ENCODE measurements at places on chromosomes 7 and 10.

- no peak overlapping the region for H3K4me3 ChIP-seq
- H3K27ac ChIP-seq: no peak overlapping the region
- H3K4me1 ChIP-seq: no peaks in the 10 kb centered on the region
- no peak for DNase-seq
- peaks cover 6% of the 10 kb centered on the region for H3K27me3 ChIP-seq
- H3K36me3 ChIP-seq: no peaks in the 10 kb centered on the region
Observed at GRCh38 chr7:137820677-137821420, 25.9 kb downstream of the DGKI start.

DNA sequence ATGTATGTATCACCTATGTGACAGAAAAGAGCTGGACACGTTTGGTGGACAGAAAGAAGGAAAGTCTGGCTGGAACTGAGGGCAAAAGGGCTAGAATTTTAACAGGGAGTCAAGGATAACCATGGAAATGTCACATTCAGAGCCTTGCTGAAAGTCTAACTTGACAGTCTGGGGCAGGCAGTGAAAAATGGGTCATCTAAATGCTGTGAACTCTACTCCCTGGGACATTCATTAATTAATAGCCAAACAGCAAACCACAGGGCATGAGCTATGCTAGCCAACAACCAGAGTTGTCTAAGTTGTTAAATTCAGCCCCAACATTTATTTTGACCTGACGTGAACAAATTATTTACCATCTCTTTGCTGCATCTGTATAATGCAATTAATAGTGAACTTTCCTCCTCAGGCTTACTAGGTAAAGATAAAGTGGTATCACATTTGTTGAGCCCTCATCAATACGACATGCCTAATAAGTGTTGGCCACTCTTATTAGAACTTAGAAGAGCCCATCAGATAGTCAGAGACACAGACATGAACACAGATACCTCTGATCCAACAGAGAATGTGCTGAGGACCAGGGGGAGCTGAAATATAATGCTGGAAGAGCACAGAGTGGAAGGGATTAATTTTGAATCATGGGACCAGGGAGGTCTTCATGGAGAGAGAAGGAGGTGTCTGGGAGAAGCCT is 109.9 kb downstream of the SORCS1 start:
- no peaks in the 10 kb centered on the region for H3K36me3 ChIP-seq
- no peaks in the 10 kb centered on the region for H3K4me1 ChIP-seq
- no peak overlapping the region for H3K4me3 ChIP-seq
- no peaks in the 10 kb centered on the region for H3K27me3 ChIP-seq
- no peak for DNase-seq

DNA sequence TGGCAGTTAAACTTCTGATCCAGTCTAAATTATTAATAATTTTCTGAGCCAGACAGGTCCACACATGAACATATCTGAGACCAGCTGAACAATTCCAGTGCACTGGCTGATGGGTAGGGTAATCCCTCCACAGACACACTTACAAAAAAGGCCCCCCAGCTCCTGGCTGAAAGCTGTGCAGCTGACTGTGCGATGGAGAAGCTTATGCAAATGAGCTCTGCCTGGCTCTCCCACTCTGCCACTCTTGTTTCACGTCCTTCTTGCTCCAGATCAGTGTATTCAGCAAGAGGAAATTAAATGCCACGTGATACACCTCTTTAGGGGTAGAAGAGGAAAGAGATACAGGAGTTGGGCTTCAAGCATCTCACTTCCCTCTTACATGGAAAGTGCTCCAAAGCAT is 76.4 kb upstream of the FEZF1 start:
- no peaks in the 10 kb centered on the region for H3K36me3 ChIP-seq
- H3K27ac ChIP-seq: no peak overlapping the region
- DNase-seq: no peak
- no peaks in the 10 kb centered on the region for H3K27me3 ChIP-seq

- no peak overlapping the region for H3K27ac ChIP-seq
- no peaks in the 10 kb centered on the region for H3K36me3 ChIP-seq
- no peak for DNase-seq
Observed at GRCh38 chr10:106301146-106301545, 863.4 kb downstream of the SORCS1 start.

- H3K27ac ChIP-seq: no peak overlapping the region
- H3K4me3 ChIP-seq: no peak overlapping the region
- DNase-seq: no peak
- no peaks in the 10 kb centered on the region for H3K4me1 ChIP-seq
Observed at GRCh38 chr10:71982269-71983178, 18.3 kb downstream of the CHST3 start.

DNA sequence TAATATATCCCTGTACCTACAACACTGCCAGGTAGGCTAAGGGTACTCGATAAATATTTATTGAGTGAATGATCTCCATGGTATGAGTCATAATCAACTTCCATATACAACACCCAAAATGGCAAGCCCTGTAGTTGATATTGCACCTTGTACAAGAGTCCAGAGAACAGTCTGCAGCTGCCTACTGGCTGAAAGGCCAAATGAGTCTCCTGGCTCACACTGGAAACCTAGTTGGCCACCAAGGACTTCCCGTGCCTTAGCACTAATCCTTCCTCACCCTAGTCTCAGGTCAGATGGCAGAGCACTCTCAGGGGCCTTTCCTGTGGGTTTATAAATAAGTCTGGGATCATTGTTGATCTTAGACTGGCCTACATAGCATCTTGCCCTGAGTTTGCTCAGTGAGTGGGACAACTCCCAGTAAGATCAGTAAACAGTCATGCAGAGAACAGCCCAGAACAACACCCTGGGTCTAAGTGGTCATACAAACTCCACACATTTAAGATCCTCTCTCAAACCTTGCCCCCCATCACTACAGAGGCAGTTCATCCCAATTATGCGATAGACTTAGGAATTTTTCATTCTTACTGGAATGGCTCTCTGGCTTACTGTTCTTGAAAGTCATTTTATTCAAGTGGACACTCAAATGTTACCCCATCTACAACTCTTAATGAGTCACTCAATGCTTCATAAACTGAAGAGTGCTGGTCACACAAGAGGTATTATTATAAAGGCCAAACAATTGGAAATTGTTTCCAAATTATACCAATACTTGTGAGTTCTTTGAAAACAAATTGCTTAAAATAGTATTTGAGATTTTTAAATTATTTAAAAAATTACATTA is 14.7 kb upstream of the SLC16A9 start:
- no peaks in the 10 kb centered on the region for H3K36me3 ChIP-seq
- no peak overlapping the region for H3K4me3 ChIP-seq
- no peaks in the 10 kb centered on the region for H3K27me3 ChIP-seq
- DNase-seq: no peak

GRCh38 chr10:83769281-83769820 is 370.0 kb upstream of the GHITM start:
- H3K36me3 ChIP-seq: no peaks in the 10 kb centered on the region
- no peak for DNase-seq
- H3K27ac ChIP-seq: no peak overlapping the region
- H3K27me3 ChIP-seq: no peaks in the 10 kb centered on the region
- no peak overlapping the region for H3K4me3 ChIP-seq
- H3K4me1 ChIP-seq: no peaks in the 10 kb centered on the region

GRCh38 chr7:157401567-157402387 is 65.0 kb downstream of the DNAJB6 start:
- peaks cover 78% of the 10 kb centered on the region for H3K36me3 ChIP-seq
- no peak overlapping the region for H3K27ac ChIP-seq
- no peak overlapping the region for H3K4me3 ChIP-seq
- H3K4me1 ChIP-seq: no peaks in the 10 kb centered on the region
- no peaks in the 10 kb centered on the region for H3K27me3 ChIP-seq

- DNase-seq: no peak
- no peak overlapping the region for H3K27ac ChIP-seq
- peaks cover 21% of the 10 kb centered on the region for H3K27me3 ChIP-seq
- H3K4me1 ChIP-seq: no peaks in the 10 kb centered on the region
- no peaks in the 10 kb centered on the region for H3K36me3 ChIP-seq
- no peak overlapping the region for H3K4me3 ChIP-seq
Observed at GRCh38 chr10:127368101-127368500, 171.7 kb upstream of the INSYN2A start.

DNA sequence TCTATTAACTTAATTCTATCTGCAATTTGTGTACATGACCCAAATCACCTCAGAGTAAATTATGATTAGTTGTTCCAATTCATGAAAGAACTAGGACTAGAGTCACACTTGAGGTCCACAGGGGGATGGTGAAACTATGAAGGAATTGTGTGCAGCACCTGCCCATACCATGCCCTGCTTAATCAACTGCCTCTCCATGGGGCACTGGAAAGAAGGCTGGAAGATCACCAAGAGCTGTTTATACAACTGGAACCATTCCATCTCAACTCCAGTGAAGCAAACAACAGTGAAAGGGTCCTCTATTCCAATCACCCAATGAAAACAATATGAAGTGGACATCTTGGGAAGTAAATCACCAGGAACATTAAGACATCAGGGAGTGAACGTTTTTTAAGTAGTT is 98.7 kb upstream of the SEMA3D start:
- no peak overlapping the region for H3K27ac ChIP-seq
- H3K4me3 ChIP-seq: no peak overlapping the region
- H3K27me3 ChIP-seq: no peaks in the 10 kb centered on the region
- H3K36me3 ChIP-seq: no peaks in the 10 kb centered on the region
- no peak for DNase-seq

DNA sequence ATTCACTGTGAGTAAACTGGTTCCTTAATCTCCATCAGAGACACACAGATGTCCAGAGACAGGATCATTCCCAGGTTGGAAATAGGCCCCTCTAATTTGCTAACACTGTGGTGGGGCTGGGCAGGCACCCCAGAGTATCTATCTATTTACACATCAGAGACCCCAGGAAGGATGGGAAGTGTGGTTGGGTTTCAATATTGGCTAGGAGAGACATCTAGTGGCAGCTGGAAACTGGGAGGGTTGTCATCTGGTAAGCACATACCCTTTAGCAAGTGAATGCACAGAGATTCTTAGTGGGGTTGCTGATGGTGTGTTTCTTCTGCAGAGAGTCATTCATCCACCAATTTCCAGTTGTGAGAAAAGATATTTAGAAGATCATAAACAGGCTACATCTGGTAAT is 36.0 kb upstream of the NRG3 start:
- H3K36me3 ChIP-seq: no peaks in the 10 kb centered on the region
- no peaks in the 10 kb centered on the region for H3K27me3 ChIP-seq
- no peaks in the 10 kb centered on the region for H3K4me1 ChIP-seq
- no peak overlapping the region for H3K4me3 ChIP-seq
- no peak overlapping the region for H3K27ac ChIP-seq

DNA sequence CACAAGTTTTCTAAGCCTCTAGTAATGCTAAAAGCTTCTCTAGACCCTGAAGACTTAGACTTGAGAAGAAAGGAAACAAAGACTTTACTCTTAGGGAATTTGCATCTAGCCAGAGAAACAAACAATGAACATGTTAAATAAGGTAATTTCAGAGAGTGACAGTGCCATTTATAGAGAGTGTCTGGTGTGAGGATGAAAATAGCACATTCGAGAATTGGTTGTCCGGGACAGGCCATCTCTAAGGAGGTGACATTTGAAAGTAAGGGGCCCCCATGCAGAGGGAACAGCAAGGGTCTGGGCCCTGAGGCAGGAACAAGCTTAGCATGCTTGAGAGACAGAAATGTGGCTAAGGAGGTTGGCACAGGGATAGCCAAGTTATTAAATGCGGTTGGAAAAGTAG is 48.1 kb downstream of the ADAM22 start:
- H3K4me3 ChIP-seq: no peak overlapping the region
- H3K27me3 ChIP-seq: no peaks in the 10 kb centered on the region
- peaks cover 7% of the 10 kb centered on the region for H3K36me3 ChIP-seq
- no peak overlapping the region for H3K27ac ChIP-seq
- DNase-seq: no peak
- no peaks in the 10 kb centered on the region for H3K4me1 ChIP-seq

GRCh38 chr10:26157734-26158133 is 58.8 kb upstream of the GAD2 start:
- no peak overlapping the region for H3K4me3 ChIP-seq
- H3K36me3 ChIP-seq: no peaks in the 10 kb centered on the region
- H3K27ac ChIP-seq: no peak overlapping the region
- peak; percentile 12 for DNase-seq
- H3K27me3 ChIP-seq: peaks cover 4% of the 10 kb centered on the region

DNA sequence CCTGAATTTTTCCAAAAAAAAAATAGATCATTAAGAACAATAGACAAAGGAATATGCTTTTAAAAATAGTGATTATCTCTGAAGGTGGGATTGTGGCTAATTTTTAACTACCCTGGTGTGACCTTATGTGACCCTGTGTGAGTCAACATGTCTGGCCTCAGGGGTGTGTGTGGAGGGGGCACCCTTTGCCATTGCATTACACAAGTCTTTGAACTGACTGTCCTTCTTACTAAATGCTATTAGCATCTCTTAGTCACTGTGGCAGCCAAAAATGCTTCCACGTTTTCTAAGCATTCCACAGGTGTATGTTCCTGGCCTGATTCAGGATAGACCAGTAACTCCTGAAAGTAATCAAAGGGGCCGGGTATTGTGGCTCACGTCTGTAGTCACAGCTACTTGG is 175.4 kb downstream of the MGMT start:
- H3K4me1 ChIP-seq: peaks cover 9% of the 10 kb centered on the region
- H3K27ac ChIP-seq: no peak overlapping the region
- no peaks in the 10 kb centered on the region for H3K36me3 ChIP-seq
- DNase-seq: no peak
- no peak overlapping the region for H3K4me3 ChIP-seq
- H3K27me3 ChIP-seq: no peaks in the 10 kb centered on the region

GRCh38 chr10:22293747-22294404 is 22.3 kb upstream of the COMMD3 start:
- no peaks in the 10 kb centered on the region for H3K36me3 ChIP-seq
- no peak overlapping the region for H3K4me3 ChIP-seq
- no peaks in the 10 kb centered on the region for H3K4me1 ChIP-seq
- no peak overlapping the region for H3K27ac ChIP-seq
- peaks cover 3% of the 10 kb centered on the region for H3K27me3 ChIP-seq
- no peak for DNase-seq

- H3K36me3 ChIP-seq: no peaks in the 10 kb centered on the region
Observed at GRCh38 chr10:85614981-85615380, 751.6 kb downstream of the GRID1 start.

DNA sequence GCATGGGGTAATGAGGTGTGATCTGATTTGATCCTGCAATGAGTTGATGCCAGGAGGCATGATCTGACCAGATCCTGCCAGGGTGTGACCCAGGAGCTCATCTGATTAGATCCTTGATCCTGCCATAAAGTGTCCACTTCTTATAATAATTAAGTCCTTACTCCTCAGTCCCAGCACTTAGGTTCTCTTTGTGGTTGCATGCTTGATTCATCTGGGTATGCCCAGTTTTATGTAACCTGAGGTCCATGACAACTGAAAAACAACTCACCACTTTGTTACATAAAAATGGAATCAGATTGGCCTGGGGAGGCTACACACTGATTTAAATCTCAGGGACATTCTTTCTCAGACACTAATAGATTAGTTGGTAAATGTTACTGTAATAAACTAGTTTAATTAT is 19.1 kb downstream of the ACADSB start:
- H3K36me3 ChIP-seq: no peaks in the 10 kb centered on the region
- no peak for DNase-seq
- H3K27me3 ChIP-seq: no peaks in the 10 kb centered on the region
- H3K27ac ChIP-seq: no peak overlapping the region
- H3K4me3 ChIP-seq: no peak overlapping the region

All from DND-41 (cell line).